Left renal cortex interstitium (tissue), 4 donors: ENCODE measurements at places on chromosomes 11 and 22. TPM values are rescaled to one million over a fixed set of nuclear protein-coding genes. Genes with fewer than 3 reads are reported as not detected.

OR52K1 gene
- polyA plus RNA-seq = 0.27 TPM

OR8A1 gene
- 0.03 TPM for polyA plus RNA-seq

MS4A3 gene
- 1.1 TPM for polyA plus RNA-seq

SCGB1C1 gene
- polyA plus RNA-seq = 0.44 TPM

UBQLNL gene
- polyA plus RNA-seq = 0.82 TPM

SCGB1D2 gene
- 1.2 TPM for polyA plus RNA-seq

PDE3B gene
- polyA plus RNA-seq = 8.8 TPM

ZNF214 gene
- 11.0 TPM for polyA plus RNA-seq

MCM5 gene
- 59.0 TPM for polyA plus RNA-seq

OMP gene
- not detected for polyA plus RNA-seq

KCNK7 gene
- polyA plus RNA-seq = 0.14 TPM

MMP8 gene
- polyA plus RNA-seq = 0.07 TPM

GSTT2 gene
- polyA plus RNA-seq = 2.4 TPM

HSPB2 gene
- 3.1 TPM for polyA plus RNA-seq

SLC37A2 gene
- 1.9 TPM for polyA plus RNA-seq

PHF21B gene
- polyA plus RNA-seq = 8.9 TPM

ARHGAP20 gene
- 4.4 TPM for polyA plus RNA-seq

CDCA5 gene
- 20.0 TPM for polyA plus RNA-seq

MS4A14 gene
- polyA plus RNA-seq = 0.35 TPM

RIMBP3C gene
- polyA plus RNA-seq = 0.32 TPM

MRGPRX3 gene
- polyA plus RNA-seq = not detected

SMIM38 gene
- 2.3 TPM for polyA plus RNA-seq

MMP13 gene
- polyA plus RNA-seq = not detected

LDHAL6A gene
- polyA plus RNA-seq = 1.1 TPM

MS4A15 gene
- not detected for polyA plus RNA-seq

OR5P2 gene
- not detected for polyA plus RNA-seq

PATE2 gene
- polyA plus RNA-seq = 0.08 TPM

CBX7 gene
- 10.1 TPM for polyA plus RNA-seq

KDM4F gene
- polyA plus RNA-seq = not detected

CHRDL2 gene
- 0.52 TPM for polyA plus RNA-seq

MS4A1 gene
- 0.33 TPM for polyA plus RNA-seq

PTGDR2 gene
- 0.39 TPM for polyA plus RNA-seq

SPI1 gene
- 4.2 TPM for polyA plus RNA-seq
